ENCODE measurements at places on chromosomes 2 and 18.

DNA sequence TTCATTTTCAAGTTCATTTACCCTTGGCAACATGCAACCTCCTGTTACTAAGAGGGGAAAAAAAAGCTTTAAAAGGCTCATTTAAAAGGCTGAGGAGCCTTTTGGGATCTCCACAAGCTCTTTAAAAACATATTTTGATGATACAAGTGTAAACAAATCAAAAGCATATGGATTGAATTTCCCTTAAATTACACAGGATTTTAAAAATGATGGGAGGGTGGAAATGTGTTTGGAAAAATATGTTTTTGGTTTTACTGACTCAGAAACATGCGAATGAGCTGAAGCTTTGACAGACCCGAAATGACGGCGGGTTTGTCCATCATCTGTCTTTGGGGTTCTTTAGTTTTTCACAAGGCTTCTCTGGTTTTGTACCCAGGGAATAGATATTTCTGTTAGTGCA lies 180.6 kb upstream of the CCDC68 start:
- DNase-seq = no peak

- DNase-seq = no peak
These were observed 116.1 kb downstream of the NFATC1 start for GRCh38 chr18:79511671-79512301.

- DNase-seq = no peak
These were observed 219.6 kb upstream of the RGPD4 start for GRCh38 chr2:107607054-107607453.

DNA sequence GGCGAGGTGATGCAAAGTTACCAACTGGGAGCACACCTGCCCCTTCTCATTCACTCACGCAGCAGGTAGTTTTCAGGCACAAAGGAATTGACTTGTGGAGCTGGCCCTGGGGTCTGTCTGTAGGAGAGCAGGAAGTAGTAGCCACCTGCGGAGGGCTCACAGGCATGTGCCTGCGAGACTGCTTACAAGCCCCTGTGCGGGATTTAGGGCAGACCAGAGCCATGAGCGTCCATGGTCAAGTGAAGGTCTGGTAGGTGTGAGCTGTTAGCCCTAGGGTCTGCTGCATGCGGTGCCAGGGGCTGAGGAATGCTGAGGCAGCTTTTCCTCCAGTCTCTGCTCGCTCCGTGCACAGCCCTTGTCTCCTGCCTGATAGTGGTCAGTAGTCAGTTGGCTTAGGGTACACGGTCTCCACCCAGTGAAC lies 18.9 kb downstream of the INPP4A start:
- DNase-seq = no peak

DNA sequence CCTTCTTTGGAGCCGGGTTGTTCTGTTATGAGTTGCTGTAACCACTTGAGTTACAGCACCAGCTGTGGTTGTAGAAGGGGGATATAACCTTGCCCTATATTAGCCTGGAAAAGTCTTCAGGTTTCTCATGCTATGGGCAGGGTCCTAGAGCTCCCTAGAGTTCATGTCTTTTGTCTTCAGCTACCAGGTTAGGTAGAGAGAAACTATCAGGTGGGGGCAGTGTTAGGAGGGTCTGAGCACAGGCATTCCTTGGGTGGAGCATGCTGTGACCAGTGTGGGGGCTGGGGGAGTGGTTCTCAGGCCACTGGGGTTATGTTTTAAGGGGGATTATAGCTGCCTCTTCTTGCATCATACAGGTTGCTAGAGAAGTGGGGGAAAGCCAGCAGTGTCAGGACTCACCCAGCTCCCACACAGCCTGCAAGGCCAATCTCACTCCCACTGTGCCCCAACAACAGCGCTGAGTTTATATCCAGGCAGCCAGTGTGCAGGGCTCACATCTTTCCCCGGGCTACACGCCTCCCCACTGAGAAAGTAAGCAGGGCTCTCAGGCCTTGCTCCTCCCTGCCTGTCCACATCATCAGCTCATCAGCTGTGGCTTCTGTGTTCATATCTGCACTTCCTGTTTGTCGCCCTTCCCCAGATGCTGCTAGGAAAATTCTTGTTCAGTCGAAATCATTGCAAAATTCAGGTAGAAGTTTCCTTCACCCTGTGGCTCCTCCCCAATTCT lies 133.8 kb upstream of the NRXN1 start:
- DNase-seq = no peak

- DNase-seq = no peak
These were observed 51.8 kb upstream of the CTDP1 start for GRCh38 chr18:79627750-79628294.

- DNase-seq = no peak
These were observed 3.4 kb upstream of the TET3 start for GRCh38 chr2:73981081-73982001.

GRCh38 chr18:13570216-13570615 lies 156.1 kb downstream of the FAM210A start:
- DNase-seq = no peak

DNA sequence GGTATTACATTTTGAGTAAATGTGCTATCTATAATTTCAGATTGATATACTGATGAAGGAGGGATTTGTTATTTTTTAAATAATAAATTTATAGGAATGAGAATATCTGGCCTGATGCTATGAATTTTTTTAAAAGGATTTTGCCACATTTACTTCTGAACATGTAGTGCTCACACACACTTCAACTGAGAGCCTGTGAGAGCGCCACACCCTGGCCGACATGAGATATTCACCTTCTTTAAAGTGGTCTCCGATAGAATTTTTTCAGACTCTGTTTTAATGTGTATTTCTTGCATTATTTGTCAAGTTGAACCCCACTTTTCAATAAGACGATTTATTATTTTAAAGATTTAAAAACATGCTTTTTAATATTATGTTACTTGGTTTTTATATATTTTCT lies 813.3 kb downstream of the DCC start:
- DNase-seq = no peak

DNA sequence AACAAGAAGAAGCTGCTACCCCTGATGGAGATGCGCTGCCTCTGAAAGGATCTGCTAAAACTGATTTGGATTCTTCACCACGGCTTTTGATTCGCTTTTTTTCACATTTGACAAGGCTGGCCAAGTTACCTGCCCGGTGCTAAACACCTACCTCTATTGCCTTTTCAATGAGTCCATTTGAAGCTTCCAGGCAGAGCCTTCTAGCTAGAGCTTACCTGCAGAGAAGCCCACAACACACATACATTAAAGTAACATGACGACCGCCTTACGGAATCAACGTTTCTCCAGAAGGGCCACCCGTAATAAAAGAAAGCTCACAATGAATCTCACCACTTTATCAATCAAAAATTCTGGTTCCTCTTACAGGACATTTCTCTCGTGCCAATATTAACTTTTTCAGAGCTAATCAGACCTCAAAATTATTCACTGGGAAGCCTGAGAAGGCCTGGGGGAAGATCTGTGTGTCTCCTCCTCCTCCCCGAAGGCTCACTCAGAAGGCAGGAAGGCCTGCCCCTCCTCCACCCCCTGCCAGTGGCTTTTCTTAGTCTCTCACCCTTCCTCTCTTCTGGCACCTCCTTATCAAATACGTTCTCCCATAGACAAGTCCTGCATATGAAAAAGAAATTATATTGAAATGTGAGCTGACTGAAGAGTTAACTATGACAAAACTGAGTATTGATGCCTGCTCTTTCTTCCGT lies 171.0 kb downstream of the DNER start:
- no peak for DNase-seq

GRCh38 chr2:12479065-12479601 lies 237.6 kb upstream of the TRIB2 start:
- no peak for DNase-seq

DNA sequence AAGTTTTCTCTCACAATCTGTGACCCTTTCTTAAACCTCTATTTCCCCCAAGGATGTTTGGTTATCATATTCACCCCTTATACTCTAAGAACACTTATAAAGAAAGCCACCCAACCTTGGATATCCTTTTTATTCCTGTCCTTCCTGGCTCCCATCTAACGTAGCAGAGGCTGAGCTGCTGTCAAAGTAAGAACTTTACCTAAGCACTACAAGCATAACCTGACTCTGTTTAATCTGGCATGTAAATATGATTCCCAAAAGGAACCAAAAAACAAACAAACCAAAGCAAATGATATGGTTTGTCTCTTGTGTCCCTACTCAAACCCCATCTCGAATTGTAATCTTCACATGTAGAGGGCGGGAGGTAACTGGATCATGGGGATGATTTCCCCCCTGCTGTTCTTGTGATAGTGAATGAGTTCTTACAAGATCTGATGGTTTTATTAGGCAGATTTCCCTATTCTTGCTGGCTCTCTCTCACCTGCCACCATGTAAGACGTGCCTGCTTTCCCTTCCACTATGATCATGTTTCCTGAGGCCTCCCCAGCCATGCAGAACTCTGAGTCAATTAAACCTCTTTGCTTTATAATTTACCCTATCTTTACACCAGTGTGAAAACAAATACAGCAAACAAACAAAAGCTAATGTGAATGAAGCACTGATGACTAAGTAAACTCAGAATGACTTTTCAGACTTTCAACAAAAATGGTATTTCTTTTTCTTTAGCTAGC lies 72.7 kb upstream of the SPOPL start:
- no peak for DNase-seq

DNA sequence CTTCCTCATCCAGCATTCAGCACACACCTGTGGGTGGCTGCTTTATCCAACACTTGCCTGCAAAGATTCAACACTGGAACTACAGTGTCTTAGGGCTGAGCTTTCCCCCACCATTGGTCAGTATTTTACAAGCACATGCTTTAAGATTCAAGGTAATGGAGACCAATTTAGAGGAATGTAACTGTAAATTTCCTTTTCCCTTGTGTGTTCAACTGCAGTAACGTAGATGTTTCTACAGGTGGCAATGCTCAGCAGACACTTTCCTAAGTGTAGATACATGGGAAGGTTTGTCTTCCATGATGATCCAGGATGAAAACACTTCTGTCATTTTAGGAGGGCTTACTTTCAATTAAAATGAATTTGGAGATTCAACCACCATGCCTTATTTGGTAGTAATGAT lies 143.6 kb upstream of the PXDN start:
- no peak for DNase-seq

- no peak for DNase-seq
These were observed 18.9 kb upstream of the OTOS start for GRCh38 chr2:240159251-240159839.

DNA sequence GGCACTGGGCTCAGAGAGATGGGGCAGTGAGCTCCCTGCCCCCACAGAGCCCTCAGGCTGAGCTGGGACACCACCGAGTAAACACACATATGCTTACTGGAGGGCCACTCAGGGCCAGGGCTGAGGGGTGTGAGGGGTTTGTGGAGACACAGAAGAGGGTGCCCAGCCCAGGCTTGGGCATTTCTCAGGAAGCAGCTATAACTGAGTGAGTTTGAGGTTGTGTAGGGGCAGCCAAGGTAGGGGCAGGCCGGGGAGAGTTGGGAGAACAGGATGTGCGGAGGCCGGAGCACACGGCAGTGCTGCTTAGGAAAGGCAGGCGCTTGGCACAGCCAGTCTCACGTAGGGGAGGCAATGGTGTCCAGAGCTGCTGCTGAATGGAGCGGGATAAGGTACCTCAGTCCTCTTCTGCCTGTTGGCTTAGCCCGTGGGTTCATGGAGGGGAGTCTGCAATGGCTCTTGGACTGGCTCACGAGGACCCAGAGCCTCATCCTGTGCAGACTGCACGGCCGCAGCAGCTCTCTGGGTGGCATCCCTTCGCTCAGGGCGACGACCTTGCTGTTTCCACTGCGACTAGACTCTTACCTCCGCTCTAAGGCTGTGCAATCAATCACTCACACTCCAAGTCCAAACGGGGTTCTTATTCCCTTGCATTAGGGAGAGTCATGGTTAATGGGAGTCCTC lies 466.1 kb upstream of the HS6ST1 start:
- no peak for DNase-seq

DNA sequence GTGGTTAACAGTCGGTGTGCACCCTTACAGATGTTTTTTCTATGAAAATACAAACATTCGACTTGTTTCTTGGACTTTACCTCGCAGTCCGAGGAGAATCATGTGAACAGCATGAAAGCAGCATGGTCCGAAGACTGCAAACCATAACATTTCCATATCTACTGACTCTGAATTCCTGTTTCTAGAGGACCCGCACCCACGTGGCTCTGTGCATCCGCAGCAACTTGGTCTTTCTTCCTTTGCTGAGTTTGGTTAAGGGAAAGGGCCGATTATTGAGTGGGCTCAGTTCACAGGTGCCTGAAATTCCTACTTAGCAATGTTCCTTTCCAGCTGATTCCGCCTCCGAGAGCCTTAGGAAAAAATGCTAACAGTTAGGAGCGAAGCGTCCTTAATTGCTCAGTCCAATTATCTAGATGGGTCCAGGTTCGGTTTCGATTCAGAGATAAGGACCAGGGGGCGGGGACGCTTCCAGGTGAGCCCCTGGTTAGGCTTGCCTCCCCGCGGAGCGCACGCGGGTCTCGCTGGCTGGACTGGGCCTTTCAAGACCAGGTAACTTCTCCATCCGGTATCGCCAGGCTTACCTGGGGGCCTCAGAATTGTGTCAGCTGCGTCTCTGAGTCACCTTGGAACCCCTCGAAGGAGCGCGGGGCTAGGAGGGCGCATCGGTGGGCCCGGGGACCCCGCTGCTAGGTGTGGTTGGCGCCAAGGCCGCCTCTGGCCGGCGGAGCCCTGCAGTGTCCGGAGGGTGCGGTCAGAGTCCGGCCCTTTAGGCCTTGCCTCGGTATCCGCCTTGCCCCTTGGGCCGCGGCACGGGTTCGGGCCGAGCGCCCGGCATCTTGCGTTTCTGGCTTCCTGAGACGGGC lies 1.1 kb upstream of the B3GNT2 start:
- no peak for DNase-seq

GRCh38 chr18:13447621-13448334 lies 229.2 kb downstream of the LDLRAD4 start:
- DNase-seq = no peak

- DNase-seq = no peak
These were observed 4.1 kb downstream of the SPATS2L start for GRCh38 chr2:200310545-200310971.

DNA sequence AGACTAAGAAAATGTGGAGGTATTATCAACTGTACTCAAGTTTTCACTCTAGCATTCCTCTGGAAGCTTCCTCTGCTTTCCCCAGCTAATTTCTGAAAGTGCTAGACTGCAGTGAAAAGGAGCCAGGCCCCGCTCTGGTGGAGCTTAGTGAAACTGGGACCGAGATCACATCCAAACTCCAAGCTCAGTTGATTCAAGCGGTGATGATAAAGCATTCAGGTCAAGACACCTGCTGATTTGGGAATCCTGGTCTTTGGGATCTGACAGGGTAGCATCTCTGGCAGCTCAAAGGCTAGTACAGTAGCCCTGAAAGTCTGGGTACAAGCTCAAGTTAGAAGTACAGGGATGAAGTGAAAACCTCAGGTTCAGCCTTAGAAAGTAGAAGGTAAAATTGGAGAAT lies 120.2 kb upstream of the CRIM1 start:
- DNase-seq = no peak

All from activated naive CD8-positive, alpha-beta T cell treated with anti-CD3 and anti-CD28 coated beads, Interleukin-2, amount 50 U/mL, for 16 hours (primary cell).